Stimulated activated CD4-positive, alpha-beta T cell treated with anti-CD3 and anti-CD28 coated beads, Interleukin-4, amount 100 ng/mL, for 24 hours (primary cell): ENCODE measurements at places on chromosomes 1 and 21.

DNA sequence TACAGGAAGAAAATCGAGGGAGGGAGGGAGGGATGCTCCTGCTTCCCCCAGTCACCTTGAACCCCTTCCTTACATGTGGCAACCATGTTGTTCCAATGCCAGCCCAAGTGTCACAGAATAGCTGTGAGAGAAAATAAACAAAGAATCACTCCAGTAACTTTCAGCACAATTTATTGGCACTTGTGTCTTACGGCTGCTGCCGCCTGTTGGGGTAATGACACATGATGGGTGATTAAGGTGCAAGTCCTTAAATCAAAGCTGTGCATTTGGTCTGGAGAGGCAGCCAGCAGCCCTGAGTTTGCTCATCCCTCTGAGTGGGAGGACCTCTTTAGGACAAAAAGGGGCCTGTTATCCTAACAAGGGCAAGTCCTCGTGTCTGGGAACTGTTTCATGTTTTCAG, 377.7 kb downstream of the PCP4 start:
- no peak for DNase-seq

DNA sequence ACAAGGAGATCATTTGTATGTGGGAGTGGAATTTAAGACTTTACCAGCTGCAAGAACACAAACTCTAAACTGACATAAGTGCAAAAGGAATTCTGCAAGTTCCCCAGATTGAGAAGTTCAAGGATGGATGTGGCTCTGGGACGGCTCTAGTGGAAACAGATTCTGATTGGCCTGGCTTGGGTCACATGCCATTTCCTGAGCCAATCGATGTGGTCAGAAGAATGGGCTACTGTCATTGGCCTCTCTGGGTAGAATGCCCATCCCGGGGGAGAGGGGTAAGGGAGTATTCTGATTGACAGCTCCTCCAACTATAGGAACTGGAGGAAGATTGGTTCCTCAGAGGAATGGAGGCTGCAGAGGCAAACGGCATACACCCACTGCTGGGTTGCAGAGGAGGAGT, 6.0 kb upstream of the IFNLR1 start:
- no peak for DNase-seq

DNA sequence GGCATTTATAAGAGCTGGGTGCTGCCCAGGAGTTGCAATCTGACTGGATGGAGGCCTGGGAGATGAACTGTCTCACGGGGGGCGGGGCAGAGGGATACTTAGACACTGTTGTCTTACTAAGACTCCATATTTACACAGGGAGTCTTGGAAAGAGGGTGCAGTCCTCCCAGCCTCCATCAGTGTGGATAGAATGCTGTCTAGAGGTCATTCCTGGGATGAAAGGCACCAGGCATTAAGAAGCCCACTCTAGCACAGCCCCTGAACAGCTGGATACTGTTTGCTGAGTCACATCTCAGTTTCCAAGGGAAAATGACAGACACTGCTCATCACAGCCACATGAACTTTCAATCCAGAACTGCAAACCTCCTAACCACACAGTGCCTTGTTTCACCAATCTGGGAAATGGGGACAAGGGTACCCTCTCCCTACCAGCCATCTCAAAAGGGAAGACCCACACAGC, 43.3 kb downstream of the SSBP3 start:
- DNase-seq: no peak

GRCh38 chr1:33410091-33410701, 20.7 kb downstream of the PHC2 start:
- DNase-seq: no peak

GRCh38 chr1:30527511-30528140, 195.8 kb downstream of the MATN1 start:
- no peak for DNase-seq

DNA sequence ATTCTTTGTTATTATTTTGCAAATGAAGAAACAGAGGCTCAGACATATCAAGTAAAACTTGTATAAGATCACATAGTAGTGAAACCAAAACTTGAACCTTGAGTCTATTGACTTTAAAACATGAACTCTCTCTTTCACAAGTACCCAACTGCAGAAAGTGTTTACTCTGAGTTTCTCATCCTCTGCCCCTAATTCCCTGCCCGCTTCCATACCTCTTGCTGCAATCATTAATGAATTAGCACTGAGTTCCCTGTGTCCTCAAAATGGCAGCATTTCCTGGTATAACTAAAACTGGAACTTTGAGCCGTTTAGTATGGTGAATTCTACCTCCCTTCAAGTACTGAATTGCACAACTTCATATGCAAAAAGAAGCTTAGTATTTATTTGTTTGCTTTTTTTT, 147.7 kb upstream of the DNAH14 start:
- no peak for DNase-seq

DNA sequence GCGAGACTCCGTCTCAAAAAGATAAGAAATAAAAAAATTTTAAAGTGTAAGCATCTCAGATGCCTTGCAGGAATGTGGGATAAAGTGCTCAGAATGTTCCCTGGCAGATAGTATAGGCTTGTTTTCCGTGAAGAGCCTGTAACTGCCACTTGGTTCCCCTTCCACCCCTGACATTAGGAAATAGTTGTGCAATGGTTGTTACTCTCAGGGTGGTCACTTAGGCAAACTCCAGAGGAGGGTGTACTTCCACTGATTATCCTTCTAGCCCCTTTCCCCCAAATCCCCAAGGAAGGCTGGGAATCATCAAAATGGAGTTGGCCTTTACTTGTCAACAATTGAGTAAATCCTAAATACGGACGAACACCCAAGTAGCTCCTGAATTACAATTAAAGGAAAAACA, 10.4 kb downstream of the RPL11 start:
- no peak for DNase-seq

DNA sequence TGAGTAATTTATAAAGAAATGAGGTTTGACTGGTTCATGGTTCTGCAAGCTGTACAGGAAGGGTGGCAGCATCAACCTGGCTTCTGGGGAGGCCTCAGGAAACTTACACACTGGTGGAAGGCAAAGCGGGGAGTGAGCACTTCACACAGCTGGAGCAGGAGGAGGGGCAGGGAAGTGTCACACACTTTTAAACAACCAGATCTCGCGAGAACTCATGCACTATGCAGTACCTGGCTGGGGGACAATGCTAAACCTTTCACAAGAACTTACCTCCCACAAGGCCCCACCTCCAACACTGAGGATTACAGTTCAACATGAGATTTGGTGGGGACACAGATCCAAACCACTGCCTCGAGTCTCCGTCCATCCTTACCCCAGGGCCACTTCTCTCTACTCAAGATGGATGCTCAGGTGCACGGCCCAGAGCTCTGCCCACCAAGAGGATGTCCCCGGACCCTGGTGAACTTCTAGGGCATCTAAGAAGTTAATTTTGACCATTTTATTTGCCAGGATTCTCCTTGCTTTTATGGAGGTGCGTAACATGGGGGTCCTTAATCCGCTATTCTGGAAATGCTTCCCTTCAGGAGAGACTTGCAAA, 22.7 kb upstream of the ACTRT2 start:
- DNase-seq: no peak

DNA sequence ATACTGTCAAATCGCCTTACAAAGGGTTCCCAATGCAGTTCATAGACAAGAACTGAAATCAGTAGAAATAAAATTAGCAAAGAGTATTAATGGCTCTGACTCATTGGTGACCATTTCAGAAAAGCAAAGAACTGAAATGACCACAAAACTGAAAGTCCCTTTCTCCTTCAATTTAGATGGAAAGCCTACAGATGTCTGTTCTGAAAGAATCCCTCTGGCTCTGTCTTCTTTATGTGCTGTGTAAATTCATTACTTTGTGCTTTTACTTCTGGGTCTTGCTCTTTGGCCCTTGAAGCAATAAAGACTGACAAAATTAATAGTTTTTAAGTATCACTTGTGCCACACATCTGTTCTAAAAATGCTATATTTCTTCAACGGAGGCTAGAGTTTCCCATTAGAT, 62.7 kb upstream of the GPR89A start:
- DNase-seq: no peak

DNA sequence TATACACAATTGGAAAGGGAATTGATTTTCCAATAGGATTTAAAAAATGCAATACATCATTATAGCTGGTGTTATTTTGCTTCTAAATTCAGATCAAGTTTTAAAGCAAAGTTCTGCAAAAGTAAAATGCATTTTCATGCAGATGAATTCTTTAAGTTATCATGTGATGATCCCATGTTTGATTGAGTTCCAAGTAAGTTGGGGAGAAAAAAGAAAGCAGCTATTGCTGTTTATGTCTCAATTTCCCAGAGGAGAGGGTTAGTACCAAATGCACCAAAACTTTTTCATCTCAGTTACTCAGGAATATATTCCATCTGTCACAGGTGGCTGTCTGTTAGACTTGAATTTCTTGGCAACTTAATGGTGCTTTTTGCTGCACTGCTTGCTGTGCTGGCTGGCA, 29.7 kb downstream of the HSPA13 start:
- DNase-seq: no peak

GRCh38 chr1:205376739-205377138, 20.0 kb upstream of the KLHDC8A start:
- no peak for DNase-seq

DNA sequence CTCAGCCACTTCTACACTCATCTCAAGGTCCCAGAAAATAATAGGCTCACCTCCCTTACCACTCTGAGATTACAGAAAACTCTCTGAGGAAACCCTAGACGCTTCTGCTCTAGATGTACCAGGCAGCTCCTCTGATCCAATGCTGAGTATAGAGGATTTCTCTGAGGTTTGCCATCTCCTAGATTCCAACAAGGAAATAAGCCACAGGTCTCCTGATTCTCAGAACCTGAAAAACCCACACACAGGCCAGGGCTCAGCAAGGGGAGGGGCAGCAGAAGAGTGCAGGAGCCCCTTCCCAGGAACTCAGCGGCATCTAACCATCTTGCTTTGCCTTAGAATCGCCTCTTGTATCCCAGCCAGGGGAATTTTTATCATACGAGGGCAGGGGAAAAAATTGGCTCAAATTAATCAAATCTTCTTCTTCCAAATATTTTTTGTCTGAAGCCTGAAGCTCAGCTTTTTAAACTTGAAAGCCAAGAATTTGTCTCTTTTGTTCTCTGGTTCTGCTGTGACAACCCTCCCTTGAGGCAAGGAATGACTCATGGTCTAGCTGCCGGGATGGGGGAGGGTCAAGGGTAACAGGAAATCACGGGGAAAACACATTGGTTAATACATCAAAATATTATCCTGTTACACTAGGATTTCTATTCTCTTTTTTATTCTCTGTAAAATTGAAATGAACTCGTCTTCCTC, 30.8 kb downstream of the GORAB start:
- no peak for DNase-seq

DNA sequence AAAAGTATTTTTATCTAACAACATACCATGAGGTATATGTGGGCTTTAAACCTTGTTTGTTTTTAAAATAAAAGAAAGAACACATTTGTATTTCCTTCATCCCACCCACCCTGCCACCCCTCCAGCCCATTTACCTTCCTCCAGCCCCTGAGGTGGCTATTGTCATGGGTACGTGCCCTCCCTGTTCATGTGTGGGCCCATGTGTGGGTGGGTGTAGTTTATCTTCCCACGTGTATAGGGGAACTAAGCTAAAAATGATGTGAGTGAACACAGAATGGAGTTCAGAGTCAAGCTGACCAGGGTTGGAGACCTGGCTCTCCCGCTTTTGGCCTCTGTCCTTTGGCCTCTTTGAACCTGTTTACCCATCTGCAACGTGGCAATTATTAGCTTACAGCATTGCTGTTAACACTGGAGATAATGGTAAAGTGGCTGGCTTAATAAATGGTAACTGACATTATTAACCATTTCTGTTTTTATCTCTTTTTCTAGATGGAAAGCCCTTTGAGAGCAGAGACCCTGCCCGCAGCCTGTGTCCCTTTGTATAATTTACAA, 78.1 kb upstream of the WDR26 start:
- no peak for DNase-seq

DNA sequence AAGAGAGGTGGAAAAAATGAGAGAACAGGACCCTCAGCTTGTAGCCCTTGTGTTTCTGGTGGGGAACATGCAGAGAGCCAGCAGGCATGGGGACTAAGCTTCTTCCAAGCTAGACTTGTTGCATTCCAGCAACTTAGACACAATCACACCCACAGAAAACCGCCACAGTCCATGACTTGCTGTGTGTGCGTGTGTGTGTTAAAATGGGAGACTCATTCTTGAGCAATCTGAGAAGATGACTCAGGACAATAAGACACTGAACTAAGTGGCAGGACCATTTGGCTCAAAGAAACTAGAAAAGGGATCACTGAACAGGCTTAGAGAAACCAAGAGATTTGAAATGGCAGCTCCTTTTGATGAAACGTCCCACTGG, 78.0 kb downstream of the HLX start:
- no peak for DNase-seq

DNA sequence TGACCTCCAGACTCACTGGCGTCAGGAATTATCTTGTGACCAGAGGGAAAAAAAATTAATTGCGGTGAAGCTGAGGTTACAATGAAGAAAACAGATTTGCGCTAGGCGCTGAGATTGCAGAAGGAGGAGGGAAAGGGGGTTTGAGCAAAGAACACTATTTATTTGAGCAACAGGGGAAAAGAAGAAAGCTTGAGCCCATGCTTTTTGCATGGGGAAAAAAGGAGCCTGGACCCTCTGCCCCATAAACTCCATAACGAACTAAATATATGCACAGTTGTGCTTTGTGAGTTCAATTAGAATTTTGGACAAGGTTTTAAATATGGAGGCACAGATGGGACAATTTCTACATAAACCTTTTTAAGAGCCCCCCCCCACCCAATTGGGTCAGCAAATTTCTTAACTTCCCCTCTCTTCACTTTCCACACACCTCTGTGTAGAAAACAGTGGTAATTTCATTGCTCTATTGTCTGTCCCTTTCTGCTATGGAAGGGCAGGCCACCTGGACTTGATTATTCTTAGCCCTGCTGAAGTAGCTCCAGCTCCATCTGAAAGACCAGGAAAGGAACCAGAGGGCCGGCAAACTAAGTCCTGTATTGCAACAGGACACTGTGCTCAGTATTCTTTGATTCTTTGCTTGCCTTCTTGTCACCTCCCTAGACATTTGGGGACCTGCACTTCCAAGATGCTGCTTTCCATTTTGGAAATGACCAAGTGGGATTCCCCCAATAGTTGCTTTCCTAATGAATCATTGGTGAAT, 862 bp upstream of the ID3 start:
- DNase-seq: no peak

- DNase-seq: no peak
Measured at GRCh38 chr1:166145499-166145898, 21.3 kb downstream of the FAM78B start.
